ENCODE measurements at places on chromosomes 3 and 15.

GRCh38 chr15:59166166-59166565, 40.5 kb upstream of the LDHAL6B start:
- no peak for DNase-seq

GRCh38 chr15:85558848-85559247, 178.4 kb downstream of the AKAP13 start:
- no peak for DNase-seq

- no peak for DNase-seq
Observed at GRCh38 chr3:56383092-56383491, 85.2 kb downstream of the ERC2 start.

DNA sequence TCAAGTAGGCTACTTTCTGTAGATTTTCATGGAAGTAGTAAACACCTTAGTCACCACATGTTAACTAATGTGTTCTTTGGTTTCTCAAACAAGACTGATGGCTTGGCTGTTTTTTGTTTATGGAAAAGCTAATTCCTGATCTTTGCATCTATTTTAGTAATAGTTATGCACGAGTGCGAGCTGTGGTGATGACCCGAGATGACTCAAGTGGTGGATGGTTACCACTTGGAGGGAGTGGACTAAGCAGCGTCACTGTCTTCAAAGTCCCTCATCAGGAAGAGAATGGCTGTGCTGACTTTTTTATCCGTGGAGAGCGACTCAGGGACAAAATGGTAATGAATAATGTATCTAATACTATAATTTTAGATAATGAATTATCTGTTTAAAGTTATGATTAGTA, 46.6 kb downstream of the SPRED1 start:
- no peak for DNase-seq

GRCh38 chr3:177439694-177440269, 242.5 kb upstream of the TBL1XR1 start:
- DNase-seq, result no peak

DNA sequence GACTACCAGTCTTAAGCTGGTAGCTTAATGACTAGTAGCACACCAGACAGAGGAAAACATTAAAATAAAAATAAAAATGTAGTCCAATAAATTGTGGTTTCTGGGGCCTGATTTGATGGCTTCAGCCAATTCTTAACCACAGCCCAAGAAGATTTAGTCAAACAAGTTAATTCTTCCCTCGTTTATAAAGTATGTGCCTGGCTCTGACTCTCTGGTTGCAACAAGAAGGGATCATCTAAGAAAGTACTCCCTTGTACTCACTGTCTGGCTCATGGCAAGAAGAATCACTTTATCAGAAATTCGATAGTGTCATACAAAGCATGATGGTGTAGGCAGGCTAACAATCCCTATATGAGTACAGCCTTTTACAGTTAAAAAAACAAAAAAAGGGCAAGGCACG, 141.9 kb downstream of the P3H2 start:
- DNase-seq, result no peak
